ENCODE measurements at places on chromosomes 2 and 18.

DNA sequence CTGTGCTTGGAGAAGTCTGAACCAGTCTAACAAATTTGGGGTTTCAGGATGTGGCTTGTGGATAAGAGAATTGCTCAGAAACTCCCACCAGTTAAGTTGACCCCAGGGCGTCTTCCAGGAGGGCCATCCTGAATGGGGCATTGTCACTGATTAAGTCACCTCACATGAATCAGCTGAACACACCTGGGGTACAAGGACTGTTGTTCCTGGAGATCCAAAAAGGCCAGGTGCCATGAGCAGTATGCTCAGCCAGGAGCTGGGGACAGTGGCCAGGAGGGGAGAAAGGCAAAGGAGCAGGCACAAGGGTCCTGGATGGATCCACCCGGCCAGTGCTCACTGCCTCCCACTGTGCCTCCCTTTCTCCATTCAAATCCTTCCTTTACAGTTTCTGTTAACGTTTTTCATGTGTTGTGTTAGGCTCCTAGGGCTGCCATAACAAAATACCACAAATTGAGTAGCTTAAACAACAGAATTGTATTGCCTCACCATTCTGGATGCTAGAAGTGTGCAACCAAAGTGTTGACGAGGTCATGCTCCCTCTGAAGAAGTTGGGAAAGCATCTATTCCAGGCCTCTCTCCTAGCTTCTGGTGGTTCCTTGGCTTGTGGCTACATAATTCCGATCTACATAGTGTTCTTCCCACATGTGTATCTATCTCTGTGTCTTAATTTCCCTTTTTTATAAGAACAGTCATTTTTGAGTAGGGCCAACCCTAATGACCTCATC, 33.4 kb downstream of the TRABD2A start:
- DNase-seq = no peak

- no peak for DNase-seq
Measured at GRCh38 chr2:73821669-73822068, 7.1 kb upstream of the STAMBP start.

GRCh38 chr2:148042219-148042618, 21.3 kb downstream of the MBD5 start:
- DNase-seq = no peak

DNA sequence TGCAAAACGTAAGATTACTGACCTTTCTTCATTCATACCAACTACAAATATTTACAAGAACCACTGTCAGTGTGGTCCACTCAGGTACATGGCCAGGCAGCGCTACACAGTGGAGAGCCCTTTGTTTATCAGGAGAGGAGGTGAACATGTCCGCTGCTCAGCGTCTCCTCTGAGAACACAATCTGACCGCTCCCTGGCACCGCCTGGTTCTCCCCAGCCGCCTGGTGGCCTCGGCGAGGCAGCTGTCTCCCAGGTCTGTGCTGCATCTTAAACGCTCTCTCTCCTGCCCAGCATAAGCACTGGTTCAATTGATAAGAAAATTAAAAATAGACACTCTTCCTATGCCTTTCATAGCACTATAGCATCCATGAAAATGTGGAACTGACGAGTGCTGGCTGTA, 146.8 kb upstream of the PXDN start:
- no peak for DNase-seq

- DNase-seq = peak; percentile 15
Measured at GRCh38 chr2:105812180-105813044, 67.7 kb downstream of the NCK2 start.

GRCh38 chr18:59453468-59453961, 94.5 kb upstream of the LMAN1 start:
- DNase-seq = no peak

DNA sequence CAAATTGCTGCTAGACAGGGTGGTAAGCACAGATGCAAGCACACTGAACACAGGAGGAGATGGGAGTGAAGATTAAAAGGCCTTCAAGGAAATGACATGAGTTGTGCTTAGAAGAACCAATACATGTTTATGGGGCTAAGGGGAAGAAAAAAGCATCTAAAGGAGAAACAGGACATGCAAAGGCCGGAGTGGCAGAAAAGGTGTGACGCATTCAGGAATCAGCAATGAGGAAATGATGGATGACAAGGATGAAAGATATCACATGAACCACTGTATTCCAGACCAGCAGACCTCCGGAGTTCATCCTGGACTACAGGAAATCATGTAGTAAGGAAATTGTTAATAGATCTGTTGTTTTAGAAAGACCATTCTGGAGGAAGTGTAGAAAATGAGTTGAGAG, 42.8 kb downstream of the PPP4R1 start:
- no peak for DNase-seq

- DNase-seq = peak; percentile 34
Measured at GRCh38 chr2:112483042-112483473, 1.1 kb downstream of the TTL start.

- DNase-seq = peak; percentile 4
Measured at GRCh38 chr2:139369423-139370409, 589.5 kb upstream of the NXPH2 start.

Measured in non-pigmented ciliary epithelial cell (primary cell).